ENCODE measurements at places on chromosomes 4 and X.

DNA sequence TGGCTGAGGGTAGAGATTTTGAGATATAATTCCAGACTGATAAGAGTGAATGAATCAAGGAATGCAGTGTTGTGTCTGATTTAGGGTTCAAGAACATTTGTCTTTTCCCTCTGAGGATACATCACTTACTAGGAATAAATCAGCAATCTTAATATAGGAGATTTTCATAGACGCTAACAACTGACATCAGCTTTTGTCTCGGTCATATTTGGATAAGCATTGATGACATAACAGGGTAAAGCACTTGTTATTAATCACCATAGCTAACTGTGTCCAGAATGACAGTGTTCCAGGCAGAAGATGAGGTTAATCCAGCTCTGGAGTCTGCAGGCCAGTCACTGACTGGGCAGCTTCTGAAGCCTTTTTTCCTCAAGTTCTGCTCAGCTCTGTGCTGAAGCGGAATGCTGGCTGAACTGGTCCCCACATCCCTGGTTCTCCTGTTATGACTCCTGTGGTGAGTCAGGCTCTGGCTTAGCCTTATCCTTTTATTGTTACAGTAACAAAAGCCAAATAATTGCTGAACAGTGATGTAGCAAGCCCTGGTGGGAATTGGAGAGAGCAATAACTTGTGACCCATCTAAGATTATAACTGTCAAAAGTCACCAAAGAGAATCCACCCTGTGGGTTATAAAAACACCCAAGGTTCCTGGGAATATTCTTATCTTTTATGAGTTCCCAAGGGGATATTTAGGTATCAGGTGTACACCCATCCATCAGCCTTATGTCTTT is 41.8 kb downstream of the FNIP2 start:
- DNase-seq, result no peak

- no peak for DNase-seq
Measured at GRCh38 chr4:181688432-181688831, 554.8 kb upstream of the TENM3 start.

- DNase-seq, result no peak
Measured at GRCh38 chrX:10004832-10005475, 37.8 kb downstream of the CLDN34 start.

- no peak for DNase-seq
Measured at GRCh38 chr4:89836897-89837384, at the start of gene SNCA. Gene SNCA (minus strand): TSS chr4:89837161. CDS start chr4:89835667, 1,494 bp downstream.

- DNase-seq, result no peak
Measured at GRCh38 chr4:113292371-113293042, 243.1 kb downstream of the ANK2 start.

DNA sequence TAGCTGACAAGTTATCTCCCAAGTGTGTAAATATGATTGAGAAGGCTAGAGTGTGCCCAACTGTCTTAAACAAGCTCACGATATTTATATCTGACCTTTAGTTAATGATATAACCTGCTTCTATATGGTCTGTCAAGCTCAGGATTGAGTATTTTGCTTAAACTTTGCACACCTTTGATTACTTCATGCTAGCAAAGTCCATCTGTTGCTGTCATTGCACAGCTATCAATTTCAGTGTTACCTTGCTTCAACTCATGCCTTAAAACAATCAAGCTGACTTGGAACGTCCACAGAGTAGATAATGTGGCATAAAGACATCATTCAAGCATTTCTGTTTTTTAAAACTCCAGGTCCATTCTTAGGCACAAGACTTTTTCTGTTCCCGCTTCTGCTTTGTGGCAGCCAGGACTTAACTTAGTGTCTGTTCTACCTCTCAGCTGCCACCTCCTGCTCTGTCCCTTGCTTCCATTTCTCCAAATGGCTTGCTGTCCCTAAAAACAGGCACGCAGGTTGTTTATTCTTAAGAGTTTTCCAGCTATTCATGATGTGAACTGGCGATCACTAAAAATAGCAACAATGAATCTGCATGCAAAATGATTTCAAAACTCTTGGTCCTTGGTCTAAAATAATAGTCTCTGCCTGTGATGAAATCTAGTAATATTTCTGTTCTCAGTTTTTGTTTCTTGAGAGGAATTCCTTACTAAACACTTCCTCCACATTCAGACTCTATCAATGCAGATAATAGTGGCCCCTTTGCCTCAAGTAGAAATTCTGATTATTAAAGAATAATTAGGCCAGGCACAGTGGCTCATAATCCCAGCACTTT is 16.3 kb upstream of the NEIL3 start:
- DNase-seq, result no peak

- DNase-seq, result no peak
Measured at GRCh38 chr4:104524591-104524990, 29.9 kb upstream of the CXXC4 start.

DNA sequence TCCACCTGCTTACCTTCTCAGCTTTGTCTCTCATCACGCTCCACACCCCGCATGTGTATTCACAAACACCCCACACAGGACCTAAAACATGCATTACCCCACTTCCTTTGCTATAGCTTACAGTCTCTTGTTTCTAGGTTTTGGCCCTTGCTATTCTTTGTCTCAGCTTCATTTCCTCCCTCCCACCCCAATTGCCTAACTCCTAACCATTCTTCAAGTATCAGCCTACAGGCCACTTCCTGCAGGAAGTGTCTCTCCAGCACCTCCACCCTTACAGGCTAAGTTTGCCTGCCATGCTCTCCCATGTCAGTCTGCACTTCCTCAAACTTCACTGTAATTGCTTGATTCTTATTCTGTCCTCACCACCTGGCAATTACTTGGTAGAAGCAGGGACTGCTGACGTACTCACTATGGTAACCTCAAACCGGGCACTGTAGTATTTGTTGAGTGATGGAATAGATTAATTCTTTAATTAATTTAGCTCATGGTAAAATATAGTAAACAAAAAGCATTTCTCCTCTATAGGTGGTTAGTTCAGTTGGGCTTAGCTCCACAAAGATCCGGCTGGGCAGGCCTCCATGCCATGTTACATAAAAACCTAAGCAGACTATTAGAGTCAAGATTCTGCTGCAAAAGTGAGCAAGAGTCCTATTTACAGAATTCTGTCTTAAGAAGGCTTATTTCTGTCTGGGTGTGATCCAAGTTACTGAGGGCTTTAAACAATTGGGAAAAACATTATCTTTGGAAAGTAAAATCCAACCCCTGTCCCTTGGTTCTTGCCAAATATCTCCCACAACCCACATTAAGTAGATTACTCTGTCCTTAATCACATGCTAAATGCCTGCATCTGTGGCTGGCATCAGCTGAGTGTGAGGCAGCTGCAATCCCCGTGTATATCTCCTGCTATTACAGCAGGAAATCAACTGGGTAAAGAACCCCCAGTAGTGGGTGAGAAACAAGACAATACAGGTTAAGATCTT is 124.7 kb upstream of the CPEB2 start:
- DNase-seq, result no peak

DNA sequence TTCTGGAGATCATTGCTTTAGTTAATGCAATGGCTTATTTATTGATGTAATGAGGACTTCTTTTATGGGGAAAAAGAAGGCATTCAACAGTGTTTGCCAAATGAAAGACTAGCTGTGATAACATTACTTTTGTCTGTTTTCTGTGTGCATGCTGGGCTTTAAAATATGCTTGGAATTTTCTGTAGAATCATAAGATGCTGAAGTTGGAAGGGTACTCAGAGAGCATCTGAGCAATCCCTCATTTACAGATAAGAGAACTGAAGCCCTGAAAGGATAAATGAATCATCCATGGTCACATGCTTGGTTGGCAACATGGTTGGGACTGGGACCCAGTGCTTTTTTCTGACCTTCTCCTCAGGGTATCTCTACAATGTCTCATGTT is 31.4 kb upstream of the PITX2 start:
- DNase-seq, result no peak

- DNase-seq, result no peak
Measured at GRCh38 chr4:47213106-47213505, 181.7 kb downstream of the GABRB1 start.

DNA sequence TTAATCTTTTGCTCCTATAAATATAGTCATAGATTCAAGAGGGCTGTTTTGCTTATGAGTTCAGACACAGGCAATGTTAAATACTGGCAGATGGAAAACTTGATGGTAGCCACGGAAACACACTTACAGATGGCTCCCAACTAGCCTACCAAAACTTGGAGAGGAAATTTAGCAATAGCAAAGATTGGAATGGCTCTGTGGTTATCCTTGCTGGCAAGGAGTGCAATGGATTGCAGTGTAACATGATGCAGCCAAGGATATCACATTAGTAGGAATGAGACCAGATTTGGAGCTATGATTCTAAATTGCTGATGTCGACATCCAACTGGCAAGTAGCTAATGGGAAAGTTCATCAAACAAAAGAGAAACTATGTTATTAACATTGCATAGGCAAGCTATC is 791.0 kb upstream of the DIAPH2 start:
- no peak for DNase-seq

DNA sequence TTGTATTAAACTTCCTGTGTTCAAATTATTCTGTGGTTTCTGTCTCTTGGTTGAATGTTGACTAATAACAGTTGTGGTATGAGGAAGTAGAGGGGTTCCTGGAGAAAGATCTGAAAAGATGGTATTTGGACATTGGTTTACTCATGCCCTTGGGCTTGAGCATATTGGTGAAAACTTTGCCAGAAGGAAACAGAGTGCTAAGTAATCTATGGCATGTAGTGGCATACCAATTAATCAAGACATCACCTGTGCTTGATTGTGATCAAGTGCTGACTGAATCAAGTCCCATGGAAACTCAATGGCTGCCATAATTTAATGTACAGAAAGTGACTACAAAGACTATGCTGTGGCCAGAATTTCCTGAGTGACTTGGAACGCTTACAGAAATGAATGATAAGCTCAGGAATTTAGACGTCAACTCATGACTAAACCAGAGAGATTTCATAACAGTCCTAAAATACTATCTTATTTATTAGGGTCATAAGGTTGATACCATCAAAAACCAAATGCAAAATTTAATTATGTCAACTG is 2062.9 kb downstream of the ARAP2 start:
- DNase-seq, result no peak

DNA sequence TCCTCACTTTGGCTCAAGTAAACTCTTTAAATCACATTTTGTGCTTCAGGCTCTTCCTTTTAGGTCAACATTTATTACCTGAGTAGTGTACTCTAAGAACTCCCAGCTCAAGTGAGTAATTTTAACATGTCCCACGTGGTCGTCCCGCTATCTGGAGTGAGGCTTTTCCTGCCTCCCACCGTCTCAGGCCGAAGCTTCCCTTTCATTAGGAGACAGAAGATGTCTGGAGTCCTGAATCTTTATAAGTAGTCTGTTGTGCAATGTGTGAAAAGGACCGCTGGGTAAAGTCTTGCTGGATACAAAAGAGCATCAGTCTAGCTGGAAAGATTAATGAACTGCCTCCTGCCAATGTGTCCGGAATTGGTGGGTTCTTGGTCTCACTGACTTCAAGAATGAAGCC is 117.7 kb upstream of the NEIL3 start:
- DNase-seq, result no peak

GRCh38 chr4:147480891-147481576 is at the start of gene EDNRA:
Gene EDNRA (plus strand): TSS chr4:147481097. CDS start chr4:147485682, 4,585 bp downstream.
- DNase-seq, result no peak

DNA sequence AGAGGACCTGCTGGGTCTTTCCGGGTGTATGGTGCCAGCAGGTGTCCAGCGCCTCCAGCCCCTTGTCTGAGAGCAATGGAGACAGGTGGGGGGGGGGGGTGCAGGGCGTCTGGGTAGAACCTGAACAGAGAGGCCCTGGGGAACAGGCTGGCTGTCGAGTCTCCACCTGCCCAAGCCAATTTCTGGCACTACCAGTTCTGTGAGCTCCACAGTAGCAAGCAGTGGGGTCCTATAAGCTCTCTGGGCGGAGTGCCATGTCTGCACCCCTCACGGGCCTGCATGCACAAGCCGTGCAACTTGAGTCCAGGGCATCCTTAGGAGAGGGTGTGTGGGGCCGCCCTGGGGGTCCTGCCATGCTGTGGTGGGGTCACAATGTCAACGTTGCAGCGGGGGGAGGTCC is 10.1 kb upstream of the FGFR3 start:
- DNase-seq, result no peak

DNA sequence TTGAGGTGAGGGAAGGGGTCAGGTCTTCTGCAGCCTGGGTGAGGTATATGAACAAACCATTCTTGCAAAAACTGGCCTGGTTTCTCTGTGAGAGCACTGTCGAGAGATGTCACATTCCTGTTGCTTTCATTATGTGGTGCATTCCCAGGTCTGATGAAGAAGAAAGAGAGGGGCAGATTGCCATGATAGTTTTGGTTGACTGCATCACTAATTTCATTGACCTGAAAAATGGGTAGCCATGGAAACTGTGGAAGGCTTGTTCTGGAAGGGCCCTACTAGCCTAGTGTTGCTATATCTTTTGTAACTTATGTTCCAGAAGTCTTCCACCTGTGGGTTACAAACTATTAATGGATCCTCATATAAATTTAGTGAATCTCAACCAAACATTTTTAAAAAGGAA is 32.9 kb upstream of the CYBB start:
- DNase-seq, result no peak

- DNase-seq, result no peak
Measured at GRCh38 chr4:62023633-62024032, 823.5 kb downstream of the ADGRL3 start.

DNA sequence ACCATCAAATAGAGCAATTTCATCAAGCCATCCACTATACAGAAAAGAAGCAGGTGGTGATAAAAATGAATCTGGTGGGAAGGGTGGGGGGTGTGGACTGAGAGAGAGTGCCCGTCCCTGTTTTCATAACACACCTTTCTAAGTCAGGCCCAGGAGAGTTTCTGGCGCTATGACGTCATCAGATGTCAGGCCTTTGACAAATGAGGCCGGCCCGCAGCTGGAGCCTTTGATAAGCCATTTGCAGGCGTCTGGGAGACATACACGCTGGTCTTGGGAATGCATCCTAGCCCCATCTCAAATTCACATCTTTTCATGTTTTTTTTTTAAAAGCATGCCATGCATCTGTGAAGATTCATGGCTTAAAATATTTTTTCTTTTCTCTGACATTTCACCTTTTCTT is 404.5 kb downstream of the BCOR start:
- DNase-seq, result no peak

DNA sequence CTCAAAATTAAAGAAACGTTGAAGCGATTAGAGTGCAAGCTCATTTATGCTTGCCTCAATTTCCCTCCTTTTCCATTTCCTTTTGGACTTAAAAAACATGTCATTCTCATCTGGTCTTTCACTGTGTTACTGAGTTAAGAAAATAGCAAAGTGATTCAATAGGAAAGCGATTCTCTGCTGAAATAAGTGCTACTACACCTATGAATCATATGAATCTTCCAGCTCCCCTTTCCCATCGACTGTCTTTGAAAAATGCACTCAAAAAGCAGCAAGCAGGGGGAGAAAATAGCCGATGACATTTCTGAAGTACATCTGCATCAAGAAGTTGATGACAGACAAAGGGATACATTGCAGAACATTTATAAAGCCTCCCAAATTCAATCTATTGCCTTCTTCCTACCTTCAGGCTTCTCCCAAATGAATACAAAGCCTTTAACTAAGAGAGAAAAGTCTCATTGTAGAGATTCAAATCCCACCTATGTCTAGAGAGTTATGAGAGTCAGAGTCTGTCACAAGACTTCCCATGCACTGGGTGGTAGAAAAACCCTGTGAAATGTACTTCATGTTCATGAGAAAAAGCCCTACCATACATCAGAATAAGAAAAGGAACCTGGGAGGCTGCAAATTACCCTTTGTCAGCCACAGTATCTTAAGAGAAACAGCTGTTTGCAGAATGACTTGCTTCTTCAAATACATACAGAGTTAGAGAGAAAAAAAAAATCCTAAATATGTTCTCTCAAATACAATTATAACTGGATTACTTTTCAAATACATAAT is 78.9 kb downstream of the MBNL3 start:
- no peak for DNase-seq

Data from activated gamma-delta T cell treated with Interleukin-2 at 50 U/mL for 16 hours (primary cell).